ENCODE measurements at places on chromosomes 12 and 14.

DNA sequence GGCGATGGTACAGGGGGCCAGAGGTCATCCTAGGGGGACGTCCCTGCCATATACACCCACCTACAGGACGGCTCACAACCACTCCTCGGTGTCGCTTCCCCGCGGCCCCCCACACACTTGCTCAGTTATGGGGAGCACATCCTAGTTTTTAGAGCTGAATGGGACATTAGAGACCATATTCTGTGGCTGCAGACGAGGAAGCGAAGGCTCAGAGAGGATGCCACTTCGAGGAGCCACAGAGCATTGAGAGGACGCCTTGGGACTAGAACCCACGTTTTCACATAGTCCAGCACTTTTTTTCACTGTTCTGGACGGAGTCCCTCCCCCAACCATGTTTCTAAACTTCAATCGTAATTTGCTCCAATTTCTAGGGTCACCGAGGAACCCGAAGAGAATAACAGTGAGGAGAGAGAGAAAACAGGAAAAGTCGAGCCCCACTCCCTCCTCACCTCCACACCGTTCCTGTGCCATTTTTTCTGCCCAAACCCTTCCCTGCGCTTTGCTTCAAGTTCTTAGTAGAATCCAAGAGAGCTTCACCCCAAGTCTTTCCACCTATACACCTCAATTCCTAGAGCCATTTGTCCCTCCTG, 641 bp upstream of the ASCL1 start:
- no peak for DNase-seq

DNA sequence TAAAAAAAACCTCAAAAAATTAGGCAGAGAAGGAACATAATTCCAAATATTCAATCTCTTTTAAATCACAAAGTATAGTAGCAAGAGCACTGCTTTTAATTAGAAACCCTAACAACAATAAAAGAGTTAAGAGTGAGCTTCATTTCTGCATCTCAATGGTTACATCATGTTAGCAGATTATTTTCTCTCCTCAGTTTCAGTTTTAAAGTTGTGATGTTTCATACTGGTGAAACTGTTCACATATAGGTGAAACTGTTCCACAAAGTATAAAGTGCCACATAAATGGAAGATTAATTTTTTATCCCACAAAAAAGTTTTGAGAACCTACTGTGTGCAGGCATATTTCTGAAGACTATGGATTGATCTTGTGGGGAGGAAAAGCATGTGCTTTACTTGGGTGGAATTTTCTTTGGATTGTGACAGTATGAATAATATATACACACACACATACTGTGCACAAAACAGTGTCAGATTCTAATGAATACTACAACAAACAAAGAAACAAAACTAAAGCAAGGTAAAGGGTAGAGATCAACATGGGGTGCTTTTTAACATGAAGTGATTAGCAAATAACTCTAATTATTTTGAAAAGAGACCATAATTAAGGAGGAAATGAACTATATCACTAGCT, 17.1 kb downstream of the LUM start:
- no peak for DNase-seq

- DNase-seq: no peak
Measured at GRCh38 chr14:44041700-44042099, 465.4 kb downstream of the FSCB start.

GRCh38 chr12:107379852-107380567, 286.7 kb upstream of the CRY1 start:
- DNase-seq: no peak

DNA sequence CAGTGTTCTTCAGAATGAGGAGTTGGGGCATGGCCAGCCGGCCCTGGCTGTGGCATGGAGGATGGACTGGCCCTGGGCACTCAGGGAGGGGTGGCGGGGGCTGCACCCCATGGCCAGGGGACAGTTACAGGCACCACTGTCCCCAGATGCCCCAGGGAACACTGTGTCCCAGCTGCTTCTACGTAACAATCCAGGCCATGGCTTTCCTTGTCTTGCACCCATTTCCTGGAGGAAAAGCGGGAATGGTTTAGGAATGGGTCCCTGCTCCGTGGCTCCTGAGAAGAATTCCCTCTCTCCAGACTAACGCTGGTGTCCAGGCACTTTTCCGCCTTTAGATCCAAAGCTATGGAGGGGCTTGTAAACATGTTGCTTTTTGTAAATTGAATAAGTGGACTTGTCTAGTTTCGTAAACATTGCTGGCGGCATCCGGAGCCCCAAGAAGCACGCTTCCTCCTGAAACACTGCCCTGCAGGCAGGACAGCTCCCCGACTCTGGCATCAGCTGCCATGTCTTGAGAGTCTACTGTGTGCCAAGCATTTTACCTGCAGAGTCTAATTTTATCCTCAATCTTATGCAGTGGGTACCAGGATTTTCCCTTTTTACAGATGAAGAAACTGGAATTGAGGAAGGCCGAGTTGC, 238.3 kb downstream of the SLC41A2 start:
- DNase-seq: no peak

DNA sequence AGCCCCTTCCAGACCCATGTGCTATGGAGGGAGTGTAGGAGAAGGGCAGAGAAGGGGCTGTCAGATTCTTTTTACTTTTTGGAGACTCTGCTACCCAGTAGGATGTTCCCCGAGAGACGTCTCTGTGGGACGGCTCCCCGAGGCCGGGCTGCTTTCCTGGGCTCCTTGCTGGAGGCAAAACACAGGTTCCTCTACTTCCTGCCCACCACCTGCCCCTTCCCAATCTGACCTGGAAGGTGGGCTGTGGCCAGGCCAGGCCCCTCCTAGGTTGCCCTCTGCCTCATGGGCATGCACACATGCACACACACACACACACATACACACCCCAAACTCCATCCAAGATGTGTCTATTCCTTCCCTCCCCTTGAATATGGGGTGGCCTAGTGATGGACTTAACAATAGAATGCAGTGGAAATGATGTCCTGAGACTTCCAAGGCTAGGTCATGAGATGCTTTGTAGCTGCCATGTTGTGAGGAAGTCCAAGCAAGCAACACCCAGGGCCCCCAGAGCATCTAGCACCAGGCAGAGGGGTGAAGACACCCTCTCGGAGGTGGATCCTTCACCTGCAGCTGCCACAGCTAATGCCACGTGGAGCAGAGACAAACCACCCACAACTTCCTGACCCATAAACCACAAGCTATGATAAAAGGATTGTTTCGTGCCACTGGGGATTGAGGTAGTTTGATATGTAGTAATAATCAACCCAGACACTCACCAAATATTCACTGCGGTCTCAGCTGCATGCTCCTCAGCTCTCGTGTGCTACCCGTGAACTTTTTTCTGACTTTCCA, 1.6 kb upstream of the ASB2 start:
- DNase-seq: peak; percentile 91

GRCh38 chr12:19185262-19185929, 55.9 kb downstream of the PLEKHA5 start:
- no peak for DNase-seq

- DNase-seq: no peak
Measured at GRCh38 chr12:114555451-114555850, 128.5 kb downstream of the TBX3 start.

DNA sequence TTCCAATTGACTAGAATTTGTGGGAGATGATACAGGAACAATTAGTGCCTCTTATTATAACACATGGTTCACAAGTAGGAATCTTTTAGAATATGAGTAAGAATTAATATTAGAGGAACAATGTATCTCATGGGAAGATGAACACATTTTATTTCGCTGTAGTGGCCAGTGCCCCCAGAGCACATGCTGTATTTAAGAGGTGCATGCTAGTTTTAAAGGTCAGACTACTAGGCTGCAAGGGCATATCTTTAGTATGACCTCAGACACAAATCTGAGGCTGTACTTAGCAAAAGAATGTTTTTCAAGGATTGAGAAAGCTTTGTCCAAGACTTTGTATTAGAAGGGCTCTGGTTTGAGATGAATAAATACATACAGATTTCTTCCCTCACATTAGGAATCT, 586.9 kb downstream of the CCER1 start:
- no peak for DNase-seq

DNA sequence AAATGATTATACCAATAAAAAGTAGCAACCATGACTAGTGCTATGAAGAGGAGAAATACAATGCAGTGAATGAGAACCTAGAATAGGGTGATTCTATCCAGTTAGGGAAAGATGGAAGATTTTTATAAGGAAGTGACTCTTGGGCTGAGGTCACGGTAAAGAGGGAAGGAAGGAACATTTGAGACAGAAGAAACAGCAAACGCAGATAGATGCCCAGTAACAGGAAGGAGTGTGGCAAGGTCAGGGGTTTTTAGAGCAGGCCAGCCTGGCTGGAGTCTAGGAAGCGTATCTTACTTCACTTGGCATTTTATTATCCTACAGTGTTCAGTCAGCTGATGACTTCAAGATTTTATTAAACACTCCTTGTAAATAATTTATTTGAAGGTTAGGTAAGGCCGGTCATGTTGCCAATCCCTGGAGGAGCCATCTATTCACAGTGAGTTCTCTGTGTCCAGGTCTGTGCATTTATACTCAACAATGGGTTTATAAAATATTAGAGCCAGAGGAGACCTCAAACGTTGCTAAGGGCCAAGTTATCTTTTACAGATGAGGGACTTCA, 170.6 kb downstream of the PRKCH start:
- no peak for DNase-seq

GRCh38 chr14:99254328-99255009, 17.5 kb downstream of the BCL11B start:
- DNase-seq: no peak

- no peak for DNase-seq
Measured at GRCh38 chr14:22613736-22614239, 15.7 kb downstream of the ABHD4 start.

GRCh38 chr12:120895532-120895931, 8.6 kb downstream of the SPPL3 start:
- DNase-seq: no peak

- DNase-seq: no peak
Measured at GRCh38 chr12:109927622-109928021, 27.5 kb downstream of the TCHP start.

All from CD8-positive, alpha-beta T cell (primary cell).